ENCODE measurements at places on chromosomes 12 and 14. TPM values are rescaled to one million over a fixed set of nuclear protein-coding genes. Genes with fewer than 3 reads are reported as not detected.
A peak's percentile ranks its signal among the peaks of the same experiment; 100 is the strongest.

DNA sequence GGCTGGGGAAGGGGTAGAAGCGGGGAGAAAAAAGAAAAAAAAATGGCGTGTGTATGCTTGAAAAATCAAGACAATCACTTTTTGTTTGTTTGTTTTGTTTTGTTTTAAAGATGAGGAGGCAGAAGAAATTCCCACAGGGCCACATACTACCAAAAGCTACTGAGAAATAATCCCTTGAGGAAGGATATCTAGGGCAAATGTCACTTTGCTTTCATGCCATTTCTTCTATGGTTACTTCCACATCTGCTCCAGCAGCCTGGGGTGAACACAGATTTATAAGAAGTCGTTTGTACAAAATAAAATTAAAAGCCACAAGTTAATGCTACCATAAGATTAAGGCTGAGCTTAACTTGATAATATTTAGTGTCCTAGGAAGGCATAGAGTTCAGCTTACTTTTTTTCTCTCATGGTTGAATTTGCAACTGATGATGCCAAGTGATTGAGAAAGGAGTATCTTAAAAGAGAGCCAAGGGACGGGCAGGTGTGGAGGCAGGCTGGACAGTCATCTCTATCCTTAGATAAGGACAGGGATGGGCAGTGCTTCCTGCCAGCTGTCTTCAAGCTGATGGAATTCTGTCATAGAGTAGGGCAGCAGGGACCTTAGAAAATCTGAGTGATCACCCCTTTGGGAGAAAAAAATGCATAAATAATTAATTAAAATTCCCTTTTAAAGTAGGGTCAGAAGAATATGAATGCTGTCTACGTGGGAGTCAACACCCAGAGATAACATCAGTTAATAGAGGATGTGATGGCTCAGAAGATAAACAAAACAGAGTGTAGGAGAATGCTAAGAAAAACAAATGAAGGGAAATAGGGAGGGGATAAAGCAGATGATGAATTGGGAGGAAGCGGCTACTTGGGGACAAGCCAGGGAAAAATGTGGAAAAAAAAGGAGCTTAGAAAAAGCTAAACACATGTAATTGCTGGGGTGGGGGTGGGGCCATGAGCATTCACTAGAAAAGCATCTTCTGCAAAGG is 57.1 kb downstream of the DYRK2 start:
- peak; percentile 54 for DNase-seq

DNA sequence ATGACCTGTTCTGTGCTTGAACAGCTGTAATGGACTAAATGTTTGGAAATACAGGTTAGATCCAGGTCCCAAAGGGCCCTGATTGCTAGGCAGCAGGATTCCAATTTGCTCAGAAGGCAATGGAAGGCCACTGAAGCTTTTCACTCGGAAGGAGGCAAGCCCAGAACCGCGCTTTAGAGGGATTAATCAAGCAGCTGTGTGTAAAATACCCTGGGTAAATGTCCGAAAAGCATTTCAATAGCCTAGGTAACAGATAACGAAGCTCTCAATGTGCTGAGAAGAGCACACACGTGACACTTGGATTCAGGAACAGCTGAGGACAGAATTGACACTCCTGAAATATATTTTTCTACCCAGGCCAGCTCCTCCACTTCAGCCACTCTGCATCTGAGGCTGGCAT is 436.1 kb downstream of the TMEM132D start:
- DNase-seq = no peak

- DNase-seq = no peak
These were observed 72.9 kb downstream of the DDX51 start for GRCh38 chr12:132071040-132071810.

DNA sequence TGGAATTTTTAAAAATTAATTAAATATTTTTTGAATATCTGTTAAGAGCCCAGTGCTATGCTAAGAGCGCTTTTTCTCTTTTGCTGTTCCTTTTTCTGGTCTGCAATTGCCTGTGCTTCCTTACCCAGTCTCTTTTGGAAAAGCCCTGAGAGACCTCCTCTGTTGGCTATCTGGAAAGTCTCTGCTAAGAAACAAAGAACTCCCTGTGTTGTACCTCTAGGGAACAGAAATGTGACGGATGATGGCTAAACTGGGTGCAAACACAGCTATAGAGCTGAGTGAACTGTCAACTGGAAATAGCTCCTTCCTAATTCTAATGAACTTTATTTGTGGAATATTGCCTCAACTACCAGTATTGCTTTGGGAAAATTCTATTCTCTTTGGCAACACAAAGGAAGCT is 261.6 kb upstream of the NOVA1 start:
- DNase-seq = no peak

The CAMKK2 gene
- polyA plus RNA-seq = 33.7 TPM

DNA sequence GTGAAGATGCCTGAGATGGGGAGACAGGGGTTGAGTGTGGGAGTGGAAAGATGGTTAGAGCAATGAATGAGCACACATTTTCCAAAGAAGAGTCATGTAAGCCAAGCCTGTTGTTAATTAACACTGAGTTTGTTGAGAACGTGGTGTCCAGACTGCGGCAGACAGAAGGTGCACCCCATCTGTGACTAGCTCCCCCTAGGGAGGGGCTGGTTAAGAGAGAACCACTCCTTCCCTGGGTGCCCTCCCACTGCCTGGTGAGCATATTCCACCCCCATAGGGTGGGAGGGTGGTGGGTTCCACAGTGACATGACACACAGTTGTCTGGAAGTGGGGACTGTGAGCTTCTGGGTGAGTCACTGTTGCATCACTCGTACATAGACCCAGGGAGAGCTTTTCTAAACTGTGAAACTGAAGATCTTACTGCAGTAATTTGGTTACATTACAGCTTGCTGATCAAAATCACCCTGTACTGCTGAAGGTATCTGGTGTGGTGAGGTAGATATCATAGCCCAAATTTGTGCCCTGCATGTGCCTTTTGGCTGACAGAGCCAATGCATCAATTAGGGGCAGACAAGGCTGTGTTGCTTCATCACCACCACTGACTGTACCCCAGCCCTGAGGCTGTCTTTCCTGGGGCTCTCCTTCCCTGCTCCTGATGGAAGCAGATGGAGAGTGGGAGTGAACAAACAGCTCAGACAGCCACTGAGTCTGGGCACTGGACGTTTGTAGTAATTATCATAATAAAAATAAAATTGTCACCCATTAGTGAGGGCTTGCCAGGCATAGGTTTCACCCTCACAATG is 150.9 kb downstream of the EMP1 start:
- no peak for DNase-seq

The LTBR gene
- polyA plus RNA-seq = 59.3 TPM

DNA sequence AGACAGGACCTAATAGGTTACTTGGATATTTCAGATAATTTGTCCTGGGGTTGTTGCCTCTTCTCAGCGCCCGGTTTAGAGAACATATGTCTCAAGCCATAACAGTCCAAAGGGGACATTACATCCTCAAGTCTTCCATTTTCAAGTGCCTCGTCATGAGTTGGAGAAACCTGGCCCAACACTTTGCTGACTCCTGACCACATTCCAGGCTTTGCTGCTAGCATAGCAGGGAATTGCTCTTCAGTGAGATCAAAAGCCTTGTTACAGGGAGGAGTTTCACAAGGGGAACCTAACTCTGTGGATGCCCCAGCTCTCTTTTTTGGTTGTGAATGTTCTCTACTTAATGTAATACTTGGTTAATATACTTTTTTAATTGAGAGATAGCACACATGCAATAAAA is 8.2 kb upstream of the MMP19 start:
- DNase-seq = no peak

GRCh38 chr14:73715707-73716106 is 1.5 kb upstream of the PNMA1 start:
- DNase-seq = no peak

The CD4 gene
- polyA plus RNA-seq = 28.6 TPM

All from left renal cortex interstitium (tissue), 4 donors.